ENCODE measurements at places on chromosomes 7 and 10.

GRCh38 chr10:116888380-116889055 lies 39.2 kb downstream of the ENO4 start:
- DNase-seq = no peak

DNA sequence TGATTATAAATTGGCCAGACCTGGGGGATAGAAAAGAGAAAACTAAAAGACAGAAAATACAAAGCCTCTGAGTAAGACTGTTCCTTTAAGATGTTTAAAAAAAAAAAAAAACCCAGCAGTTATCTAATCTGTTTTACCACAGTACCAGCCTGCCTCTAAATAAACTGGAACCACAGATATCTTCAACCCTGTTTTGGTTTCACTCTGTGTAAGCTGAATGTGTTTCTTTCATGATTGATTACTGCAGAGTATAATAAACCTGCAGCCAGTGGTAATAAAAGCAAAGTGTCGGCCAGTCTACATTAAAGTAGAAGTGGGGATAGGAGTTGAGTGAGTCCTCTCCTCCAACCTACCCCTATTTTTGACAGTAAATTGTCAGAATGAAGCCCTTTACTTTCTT lies 40.6 kb downstream of the MGAM2 start:
- DNase-seq = no peak

DNA sequence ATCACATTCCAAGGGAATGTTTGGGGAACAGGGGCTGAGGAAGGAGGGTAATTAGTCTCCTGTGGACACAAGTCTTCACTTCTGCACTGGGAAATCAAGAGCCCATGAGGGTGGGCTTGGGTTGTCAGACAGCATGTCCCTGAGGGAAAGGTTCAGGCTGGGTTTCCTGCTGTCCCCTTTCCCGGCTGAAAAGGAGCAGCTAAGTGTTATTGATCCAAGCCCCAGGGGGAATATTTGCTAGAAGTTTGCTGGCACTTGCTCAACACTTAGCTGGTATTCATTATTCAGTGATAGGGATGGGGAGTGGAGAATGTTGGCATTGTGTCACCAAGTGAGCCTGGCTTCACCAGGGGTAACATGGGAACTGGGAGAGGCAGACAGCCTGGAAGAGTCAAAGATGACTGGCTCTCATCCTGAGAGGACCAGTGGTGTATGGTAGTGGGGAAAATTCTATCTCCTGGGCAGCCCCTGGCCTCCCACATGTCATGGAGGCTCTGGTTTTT lies 344.4 kb upstream of the PODXL start:
- DNase-seq = no peak

GRCh38 chr7:79912213-79912633 lies 222.4 kb upstream of the GNAI1 start:
- DNase-seq = no peak

GRCh38 chr7:71727347-71727746 lies 595.4 kb downstream of the GALNT17 start:
- no peak for DNase-seq

Data from activated T-helper 1 cell treated with Interleukin-2 at 50 U/mL for 16 hours (primary cell).